ENCODE measurements at places on chromosomes 3 and 15.
A peak's percentile ranks its signal among the peaks of the same experiment; 100 is the strongest.

- no peak for DNase-seq
Measured at GRCh38 chr3:100088735-100089368, 25.4 kb downstream of the FILIP1L start.

DNA sequence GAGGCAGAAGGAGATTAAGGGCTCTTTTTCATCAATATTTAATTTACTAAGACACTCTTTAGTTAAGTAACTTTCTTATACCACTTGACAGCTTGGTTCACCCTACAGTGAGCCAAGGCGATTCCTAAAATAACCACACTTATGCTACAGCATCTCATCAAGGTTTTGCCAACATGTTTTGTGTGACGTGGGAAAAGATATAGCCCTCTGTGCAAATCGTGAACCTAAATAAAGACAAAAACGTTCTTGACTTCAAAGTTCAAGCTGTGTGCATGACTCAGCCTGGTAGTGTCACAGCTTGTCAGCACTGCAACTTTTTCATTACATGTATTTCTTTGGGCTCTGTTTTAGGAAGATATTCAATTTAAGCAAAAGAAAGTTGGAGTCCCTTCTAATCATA, 297.0 kb upstream of the EPHA3 start:
- DNase-seq: no peak

- no peak for DNase-seq
Measured at GRCh38 chr3:189353988-189354889, 182.5 kb downstream of the TPRG1 start.

DNA sequence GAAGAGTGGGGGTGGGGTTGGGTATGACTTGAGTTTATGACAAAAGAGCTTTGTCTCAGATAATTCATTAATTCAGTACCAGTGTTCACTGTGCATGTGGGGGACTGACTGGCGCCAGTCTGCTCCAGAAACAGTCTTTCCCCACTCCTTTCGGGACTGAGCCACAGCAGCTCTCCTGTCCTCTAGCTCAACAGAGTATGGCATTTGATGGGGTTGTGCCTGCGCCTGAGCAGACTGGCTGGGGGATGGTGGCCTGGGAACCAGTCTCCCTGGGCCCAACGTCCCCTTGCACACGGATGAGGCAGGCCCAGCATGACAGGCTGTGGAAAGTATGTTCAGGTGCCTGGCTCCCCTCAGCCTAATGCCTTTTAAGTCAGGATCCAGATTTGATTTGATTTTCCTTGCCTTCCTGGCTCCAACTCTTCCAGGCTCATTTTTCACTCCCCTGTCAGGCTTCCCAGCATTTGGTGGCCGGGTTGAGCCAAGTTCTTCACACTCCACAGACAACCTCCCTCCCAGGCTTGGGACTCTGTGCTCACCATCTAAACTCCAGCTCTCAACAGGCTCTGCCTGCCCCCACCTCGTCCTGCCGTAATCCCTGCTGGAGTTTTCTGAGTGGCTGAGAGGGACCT, 105.0 kb downstream of the MYLK start:
- no peak for DNase-seq

GRCh38 chr15:52464040-52464439, 64.6 kb downstream of the MYO5A start:
- no peak for DNase-seq

DNA sequence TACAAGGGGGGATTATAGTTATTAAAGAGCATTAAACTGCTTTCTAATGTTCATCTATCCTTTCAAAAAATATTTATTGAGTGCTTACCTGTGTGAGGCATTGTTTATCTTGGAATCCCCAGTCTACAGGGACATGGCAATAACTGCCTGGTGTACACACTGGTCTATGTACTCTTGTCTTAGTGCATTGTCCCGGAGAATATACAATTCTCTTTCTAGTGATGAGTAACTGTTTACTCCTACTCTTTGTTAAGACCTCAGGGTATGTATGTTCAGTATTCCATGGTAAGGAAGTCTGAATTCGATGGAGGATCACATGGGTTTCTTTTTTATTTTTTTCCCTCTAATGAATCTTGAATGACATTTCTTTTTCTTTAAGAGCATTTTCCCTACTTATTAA, 772.4 kb upstream of the NR2F2 start:
- DNase-seq: no peak

- DNase-seq: no peak
Measured at GRCh38 chr3:64187065-64187959, 38.0 kb downstream of the PRICKLE2 start.

- DNase-seq: peak; percentile 31
Measured at GRCh38 chr15:50064673-50065072, 54.4 kb downstream of the ATP8B4 start.

DNA sequence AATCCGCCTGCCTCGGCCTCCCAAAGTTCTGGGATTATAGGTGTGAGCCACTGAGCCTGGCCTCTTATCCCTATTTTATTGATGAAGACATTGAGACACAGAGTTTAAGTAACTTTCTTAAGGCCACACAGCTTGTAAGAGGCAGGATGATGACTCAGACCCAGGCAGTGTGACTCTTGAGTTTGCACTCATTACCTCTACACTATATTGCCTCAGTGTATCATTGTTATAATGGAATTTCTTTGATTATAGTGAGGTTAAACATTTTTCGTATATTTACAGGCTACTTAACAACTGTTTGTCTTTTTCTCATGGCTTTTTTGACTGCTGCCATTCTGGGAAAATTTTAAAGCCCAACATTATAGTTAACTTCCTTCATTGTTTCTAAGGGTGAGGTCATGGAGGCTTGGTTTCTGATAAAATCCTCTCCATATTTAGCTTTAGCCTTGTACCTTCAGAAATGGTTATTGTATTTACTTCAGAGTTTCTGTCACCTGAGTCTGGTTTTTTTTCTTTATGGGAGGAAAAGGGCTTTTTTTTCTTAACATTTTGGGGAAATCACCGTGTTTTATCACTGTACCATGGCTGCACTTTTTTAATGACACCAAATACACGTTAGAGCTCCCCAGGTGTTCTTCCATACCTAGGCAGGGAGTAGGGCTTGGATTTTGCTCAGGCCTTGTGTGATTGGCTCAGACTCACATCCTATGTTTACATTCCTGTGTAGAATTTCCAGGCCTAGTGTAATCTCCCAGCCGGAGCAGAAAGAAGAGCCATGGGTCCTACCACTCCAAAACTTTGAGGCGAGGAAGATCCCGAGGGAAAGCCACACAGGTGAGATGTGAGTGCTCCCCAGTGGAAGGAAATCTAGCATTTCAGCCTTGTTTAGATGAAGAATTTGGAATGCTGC, 6.3 kb downstream of the ZNF774 start:
- no peak for DNase-seq

- DNase-seq: no peak
Measured at GRCh38 chr3:131551761-131552160, 49.0 kb upstream of the MRPL3 start.

- no peak for DNase-seq
Measured at GRCh38 chr3:61739640-61740039, 178.3 kb downstream of the PTPRG start.

DNA sequence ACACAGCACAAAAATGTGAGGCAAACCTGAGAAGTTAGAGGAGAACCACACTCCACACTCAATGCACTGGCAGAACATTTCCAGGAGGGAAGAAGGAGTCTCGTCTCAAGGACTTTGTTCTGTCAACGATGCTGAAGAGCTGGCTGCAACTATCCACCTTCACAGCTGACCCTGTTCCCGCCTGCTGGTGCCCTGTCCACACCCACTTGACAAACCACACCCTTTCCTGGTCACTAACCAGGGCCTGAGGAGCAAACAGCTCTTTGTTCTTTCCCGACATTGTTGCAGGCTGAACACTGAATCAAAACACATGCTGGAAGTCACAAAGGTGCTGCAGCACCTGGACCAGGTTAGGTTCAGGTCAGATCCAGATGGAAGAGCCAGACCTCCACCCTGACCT, 92.6 kb upstream of the ARRDC4 start:
- DNase-seq: no peak

DNA sequence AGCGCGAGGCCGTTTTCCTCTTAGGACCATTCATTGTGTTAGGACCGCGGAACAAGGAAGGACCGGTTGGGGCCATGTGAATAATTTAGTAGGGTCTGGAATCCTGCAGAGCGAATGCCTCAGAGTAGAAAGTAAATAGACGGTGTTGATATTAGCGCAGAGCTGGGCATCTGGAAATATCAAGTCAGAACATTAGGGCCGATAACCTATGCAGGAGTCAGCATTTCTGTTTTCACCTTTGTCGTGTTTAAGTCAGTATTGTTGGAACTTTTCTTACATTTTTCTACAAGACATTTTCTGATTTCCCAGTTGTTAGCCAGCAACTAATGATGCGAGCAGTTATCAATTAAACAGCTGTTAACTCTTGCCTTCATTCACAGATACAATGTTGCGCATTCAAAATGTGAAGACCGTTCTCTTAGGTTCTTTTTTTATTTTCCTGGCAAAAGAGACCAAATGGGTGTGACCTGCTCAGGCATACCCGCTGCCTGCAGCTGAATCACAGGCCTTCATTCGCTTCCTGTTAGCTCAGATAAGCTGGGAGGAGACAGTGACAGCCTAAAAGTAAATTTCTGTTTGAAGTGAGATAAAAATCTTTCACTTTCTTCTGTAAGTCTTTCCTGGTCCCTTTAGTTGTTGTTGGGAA, 966 bp upstream of the PKM start:
- DNase-seq: peak; percentile 42

GRCh38 chr3:197746801-197747237, 2.9 kb upstream of the FYTTD1 start:
- DNase-seq: no peak

DNA sequence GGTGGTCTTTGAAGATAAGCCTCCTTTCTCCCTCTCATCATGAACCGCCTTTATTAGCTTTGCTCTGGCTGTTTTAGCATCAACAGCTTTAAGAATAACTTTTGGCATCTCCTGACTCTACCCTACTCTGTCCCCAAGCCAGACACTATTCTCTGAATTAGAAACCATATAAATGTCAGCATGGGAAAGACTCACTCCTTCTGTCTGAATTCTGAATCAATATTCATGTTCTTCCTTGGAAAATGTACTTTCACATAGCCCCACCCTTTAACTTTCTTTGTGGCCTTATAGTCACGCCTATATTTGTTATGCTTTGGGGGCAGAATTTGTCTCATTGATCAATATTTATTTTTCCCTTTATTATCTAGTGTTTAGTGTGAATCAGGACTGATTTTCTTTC, 131.7 kb upstream of the NR2E3 start:
- DNase-seq: no peak

- no peak for DNase-seq
Measured at GRCh38 chr3:175956964-175957363, 1097.8 kb downstream of the NAALADL2 start.

GRCh38 chr15:97036301-97036700, 705.8 kb downstream of the NR2F2 start:
- no peak for DNase-seq

DNA sequence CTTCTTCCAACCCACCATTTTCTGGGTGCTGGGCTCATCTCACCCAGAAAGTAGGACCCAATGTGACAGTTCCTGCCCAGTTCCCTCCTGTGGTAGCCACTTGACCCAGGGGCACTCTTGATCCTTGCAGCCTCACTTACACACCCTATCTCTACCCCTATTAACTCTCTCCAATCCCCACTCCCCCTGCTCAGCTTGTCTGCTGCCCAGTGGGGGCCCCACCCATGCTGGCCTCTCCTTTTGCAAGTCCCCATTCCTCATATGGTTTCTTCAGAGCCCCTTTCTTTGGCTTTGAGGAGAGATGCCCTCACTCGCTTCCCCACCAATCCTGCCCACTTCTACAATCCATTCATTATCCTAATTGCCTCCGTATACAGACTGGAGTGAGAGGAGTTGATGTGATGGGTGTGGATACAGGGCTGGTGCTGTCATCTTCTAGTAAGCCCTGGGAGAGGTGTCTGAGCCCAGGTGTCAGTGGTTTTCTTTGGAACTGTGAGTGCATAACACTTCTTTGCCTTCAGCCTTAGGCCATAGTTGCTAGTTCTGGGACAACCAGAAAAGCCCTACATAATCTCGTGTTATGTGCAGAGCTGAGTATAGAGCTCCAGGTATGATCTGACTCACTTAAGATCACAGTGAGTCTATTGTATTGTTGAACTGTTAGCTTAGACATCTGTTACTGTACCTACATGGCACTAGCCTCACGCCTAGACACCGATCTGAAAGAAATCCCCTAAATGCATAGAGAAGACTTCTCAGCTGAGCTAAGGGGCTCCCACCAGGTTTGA, 4.8 kb upstream of the CCR5 start:
- DNase-seq: no peak

DNA sequence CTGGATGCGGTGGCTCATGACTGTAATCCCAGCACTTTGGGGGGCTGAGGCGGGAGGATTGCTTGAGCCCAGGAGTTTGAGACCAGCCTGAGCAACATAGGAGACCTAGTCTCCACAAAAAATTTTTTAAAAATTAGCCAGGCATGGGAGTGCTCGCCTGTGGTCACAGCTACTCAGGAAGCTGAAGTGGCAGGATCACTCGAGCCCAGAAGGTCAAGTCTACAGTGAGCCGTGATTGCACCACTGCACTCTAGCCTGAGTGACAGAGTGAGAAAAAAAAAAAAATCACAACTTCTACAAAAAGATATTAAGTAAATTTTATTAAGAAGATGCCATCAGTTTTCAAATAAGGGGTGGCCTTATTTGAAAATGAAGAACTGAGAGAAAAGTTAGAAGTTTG, 11.9 kb upstream of the PLA2G4D start:
- no peak for DNase-seq

- no peak for DNase-seq
Measured at GRCh38 chr3:17967111-17967510, 224.7 kb upstream of the TBC1D5 start.

- no peak for DNase-seq
Measured at GRCh38 chr3:149243540-149243939, 21.9 kb upstream of the CP start.

- DNase-seq: no peak
Measured at GRCh38 chr3:157335233-157336076, 101.2 kb upstream of the PTX3 start.

- DNase-seq: no peak
Measured at GRCh38 chr3:143628971-143629370, 219.3 kb downstream of the SLC9A9 start.

GRCh38 chr3:53485675-53486403, 8.6 kb upstream of the CACNA1D start:
- DNase-seq: no peak

DNA sequence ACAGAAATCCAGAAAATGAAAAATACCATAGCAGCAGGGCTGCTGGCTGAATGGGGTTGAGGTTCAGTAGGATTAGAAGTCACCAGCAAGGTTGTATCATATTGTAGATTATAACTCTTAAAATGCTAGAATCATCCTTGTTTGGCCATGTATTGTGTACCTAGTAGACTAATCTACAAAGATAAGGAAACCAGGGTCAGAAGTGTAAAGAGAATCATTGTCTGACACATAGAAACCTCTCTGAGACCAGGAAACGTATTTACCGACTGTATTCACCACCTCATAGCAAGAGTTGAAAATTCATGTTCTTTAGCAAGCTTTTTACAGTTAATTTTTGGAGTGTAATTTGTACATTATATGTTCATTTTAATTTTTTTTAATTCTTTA, 168.8 kb downstream of the ECT2 start:
- no peak for DNase-seq

DNA sequence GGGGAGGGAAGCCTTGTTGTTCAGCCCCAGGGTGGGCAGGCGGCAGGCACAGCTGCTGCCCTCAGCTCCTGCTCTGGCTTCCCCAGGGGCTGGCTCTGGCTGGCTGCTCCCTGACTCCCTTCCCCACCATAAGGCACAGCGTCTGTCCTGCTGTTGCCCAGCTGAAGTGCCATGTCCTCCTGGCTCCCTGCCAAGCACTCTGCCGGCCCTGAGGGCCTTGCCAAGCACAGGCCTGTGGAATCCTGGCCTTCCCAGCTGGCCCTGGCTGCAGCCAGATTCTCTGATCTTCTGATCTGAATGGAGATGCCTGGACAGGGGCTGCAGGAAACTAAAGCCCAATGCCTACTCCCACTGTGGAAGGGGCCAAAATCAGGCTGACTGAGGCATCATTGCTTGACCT, 1.1 kb downstream of the IQCF6 start:
- DNase-seq: no peak

Data from bone marrow (tissue), 2 donors.